Ovary (tissue), 10 donors: ENCODE measurements at places on chromosomes 5 and 9.

DNA sequence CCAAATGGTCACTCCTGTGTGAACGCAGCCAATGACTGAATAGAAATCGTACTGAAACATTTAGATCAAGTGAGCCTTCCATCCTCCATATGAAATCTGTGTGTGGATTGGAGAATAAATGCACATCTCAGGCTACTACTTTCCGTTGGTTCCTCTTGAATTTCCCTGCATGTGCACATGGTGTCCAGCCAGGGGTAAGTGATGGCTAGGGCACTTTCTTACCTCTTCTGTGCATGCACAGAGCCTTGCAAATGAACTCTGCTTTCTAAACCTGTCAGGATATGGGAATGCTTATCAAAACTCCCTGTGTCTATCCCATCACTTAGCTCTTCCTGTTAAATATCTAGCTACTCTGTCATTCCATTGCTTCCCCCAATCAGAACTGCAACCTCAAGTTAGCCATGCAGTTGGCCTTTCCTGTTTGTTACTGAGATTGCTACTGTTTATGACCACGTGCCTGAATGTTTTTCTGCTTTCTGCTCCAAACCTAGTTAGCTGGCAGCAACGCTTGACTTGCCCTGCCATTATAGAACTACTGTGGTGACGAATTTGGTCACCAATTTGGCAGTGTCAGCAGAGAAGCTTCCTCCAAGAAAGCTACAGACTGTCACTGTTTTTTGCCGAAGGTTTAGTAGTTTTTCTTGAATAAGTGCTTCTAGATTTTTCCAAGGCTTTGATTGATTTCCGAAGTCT lies 661.6 kb downstream of the LRRC70 start:
- no peak for DNase-seq

DNA sequence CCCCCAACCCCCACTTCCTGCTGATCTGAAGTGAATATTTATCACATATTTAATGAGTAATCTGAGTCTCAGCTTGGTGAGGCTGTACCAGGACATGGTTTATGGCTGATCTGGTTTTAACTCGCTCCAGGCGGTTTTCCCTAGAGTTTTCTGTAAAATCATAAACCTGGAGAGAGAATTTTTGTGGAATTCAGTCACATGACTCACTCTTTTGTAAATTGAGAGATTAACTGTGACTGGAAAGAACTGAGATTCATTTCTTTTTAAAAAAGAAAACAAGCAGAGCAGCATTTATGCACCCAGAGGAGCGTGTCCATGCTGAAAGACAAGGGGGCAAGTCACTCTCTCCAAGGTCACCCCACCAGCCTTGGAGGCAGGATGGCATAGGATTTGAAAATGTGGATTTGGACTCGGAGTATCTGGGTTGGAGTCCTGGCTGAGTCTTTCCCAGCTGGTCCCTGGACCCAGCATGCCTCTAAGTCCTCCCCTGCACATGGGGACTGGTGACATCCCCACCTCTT lies 81.8 kb downstream of the ZNF618 start:
- no peak for DNase-seq

DNA sequence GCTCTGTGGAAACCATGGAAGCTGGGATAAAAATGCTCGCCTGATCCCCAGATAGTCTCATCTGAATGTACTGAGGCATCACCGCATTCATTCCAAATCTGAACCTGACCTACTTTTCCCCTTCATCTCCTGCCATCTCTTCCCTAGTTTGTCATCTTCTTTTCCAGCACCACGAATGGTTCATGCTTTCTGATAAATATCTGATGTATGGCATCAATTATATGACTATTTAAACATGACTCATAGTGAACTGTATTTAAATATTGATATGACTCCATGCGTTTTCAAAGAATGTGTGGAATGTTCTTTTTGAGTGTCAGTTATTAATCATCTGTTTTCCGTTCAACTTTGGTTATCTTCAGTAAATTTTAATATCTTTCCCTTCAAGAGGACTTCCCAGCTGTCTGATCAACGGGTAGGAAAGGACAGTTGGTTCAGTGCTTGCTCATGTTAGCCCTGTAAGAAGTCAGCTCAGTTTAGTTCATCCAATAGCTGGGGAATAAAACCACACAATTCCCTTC lies 21.1 kb downstream of the BASP1 start:
- no peak for DNase-seq

GRCh38 chr9:121200356-121200755 lies 1.3 kb downstream of the RAB14 start:
- DNase-seq, result no peak

DNA sequence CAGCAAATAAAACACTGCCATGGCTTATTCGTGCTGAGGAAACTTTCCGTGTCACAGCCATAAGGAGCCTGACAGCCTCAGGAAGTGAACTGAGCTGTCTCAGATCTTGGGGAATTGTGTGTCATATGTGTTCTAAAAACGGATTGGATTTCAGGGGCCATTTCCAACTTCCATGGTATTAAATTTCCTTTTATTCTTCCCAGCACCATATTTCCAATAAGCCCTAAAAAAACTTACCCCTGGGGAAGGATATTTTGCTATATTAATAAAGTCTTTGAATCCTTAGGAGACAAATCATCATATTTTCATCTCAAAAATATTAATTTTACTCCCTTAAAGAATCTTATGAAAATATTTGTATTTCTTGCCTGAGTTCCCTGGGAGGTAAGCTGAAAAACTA lies 93.9 kb downstream of the LHFPL2 start:
- DNase-seq, result no peak

DNA sequence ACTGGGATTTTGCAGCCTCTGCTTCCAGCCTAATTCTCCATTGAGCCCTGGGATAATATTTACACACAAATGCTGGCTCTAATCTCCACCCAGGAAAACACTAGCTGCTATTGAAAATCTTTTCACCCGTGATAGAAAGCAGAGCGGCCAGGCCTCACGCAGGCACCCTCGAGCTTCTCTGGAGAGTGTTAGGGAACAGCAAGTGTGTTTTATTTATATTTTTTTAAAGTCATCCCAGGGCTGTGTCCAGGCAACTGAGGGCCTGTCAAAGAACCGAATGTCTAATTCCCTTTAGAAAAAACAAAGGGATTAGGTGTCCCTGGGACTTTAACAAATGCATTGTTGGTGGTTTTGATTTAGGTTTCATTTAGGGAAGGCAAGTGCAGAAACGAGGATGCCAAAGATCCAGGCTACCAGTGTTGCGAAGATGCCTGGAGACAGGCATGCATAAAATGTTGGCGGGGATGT lies 51.2 kb upstream of the SPRY4 start:
- no peak for DNase-seq

DNA sequence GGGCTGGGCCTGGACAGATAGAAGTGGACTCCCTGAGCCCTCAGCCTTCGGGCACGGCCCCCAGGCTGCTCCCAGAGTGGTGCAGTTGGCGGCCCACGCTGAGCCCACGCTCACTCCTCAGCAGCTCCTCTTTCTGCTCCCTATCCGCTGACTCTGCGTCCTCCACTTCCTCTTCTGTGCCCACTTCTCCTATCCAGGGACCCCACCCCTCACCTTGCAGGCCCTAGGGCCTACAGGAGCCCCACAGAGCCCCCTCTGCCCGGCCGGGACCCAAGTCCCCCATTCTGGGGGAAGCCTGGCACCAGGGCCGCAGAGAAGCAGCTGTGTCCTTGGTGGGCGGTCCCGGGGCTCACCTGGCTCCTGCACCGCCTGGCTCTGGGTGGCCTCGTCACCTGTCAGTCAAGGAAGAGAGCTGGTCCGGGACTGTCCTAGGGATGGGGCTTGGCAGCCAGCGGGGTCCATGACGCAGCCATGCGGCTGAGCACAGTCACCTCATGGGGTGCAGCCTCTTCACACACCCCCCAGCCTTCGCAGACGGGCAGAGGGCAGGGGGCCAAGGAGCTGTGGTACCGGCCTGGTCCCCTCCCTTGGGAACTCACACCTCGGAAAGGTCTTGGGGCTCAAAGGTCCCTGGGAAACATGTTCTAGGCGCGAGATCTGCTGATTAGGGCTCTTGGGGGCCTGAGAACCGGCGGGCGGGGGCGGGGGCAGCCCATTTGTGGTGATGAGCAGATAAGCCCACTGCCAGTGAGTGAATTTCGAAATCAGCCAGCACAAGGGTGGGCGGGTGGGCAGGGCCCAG lies 5.4 kb upstream of the NRARP start:
- no peak for DNase-seq

DNA sequence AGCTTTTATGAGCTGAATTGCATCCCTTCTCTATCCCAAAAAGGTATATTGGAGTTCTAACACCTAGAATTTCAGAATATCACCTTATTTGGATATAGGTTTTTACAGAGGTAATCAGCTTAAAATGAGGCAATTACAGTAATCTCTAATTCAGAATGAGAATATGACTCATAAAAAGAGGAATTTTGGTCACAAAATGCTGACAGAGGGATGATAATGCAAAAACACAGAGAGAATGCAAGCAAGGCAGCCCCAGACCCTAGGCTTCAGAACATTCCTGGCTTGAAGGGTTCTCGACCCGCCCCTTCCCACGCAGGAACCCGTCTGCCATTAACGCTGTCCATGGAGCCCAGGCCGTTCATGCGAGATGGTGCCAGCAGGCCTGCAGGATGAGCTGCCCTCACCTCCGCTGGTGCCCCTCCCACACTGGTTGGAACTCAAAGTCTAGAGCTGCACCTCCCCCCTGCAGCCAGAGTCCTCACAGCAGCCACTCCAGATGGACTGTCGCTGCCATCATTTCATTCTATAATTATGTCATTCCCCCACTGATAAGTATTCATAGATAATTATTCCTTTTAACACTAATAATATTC lies 1173.4 kb upstream of the ACO1 start:
- no peak for DNase-seq

- no peak for DNase-seq
Measured at GRCh38 chr9:121055642-121056143, 5.6 kb upstream of the C5 start.

DNA sequence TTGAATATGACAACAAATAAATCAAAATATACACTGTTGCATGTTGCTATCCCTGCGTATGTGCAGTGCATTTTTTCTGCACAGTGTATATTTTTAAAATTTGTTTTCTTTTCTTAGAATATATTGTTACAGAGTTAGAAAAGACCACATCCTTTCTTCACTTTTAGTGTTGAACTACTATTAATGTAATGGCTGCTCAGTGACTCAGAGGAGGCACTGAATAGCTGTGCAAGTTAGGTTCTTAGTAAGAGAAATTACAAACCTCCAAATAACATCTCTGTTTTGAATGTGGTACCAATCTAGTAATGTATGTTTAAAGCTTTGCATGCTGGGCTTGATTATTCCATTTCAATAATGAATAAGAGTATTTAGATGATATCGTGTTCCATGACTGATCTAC lies 208.9 kb upstream of the PRR16 start:
- no peak for DNase-seq

- no peak for DNase-seq
Measured at GRCh38 chr5:109997161-109997560, 307.4 kb downstream of the MAN2A1 start.

- no peak for DNase-seq
Measured at GRCh38 chr5:177232761-177233160, 70.8 kb downstream of the RAB24 start.

DNA sequence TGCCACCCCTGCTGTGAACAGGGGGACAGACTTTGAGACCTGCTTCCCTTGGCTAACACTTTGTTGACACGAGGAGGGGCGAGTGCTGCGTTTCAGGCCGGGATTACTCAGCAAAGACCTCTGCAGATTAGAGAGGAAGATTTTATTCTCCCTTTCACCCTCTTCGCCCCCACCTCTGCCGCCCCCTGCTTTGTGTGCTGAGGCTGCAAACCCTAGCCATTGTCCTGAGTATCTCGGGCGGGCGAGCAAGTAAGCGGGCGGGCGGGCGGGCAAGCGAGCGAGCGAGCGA lies 6.0 kb downstream of the ISL1 start:
- no peak for DNase-seq

GRCh38 chr5:150612905-150613670 lies 27.4 kb upstream of the SYNPO start:
- DNase-seq, result no peak

- no peak for DNase-seq
Measured at GRCh38 chr9:133119103-133119845, 1.8 kb downstream of the RALGDS start.

DNA sequence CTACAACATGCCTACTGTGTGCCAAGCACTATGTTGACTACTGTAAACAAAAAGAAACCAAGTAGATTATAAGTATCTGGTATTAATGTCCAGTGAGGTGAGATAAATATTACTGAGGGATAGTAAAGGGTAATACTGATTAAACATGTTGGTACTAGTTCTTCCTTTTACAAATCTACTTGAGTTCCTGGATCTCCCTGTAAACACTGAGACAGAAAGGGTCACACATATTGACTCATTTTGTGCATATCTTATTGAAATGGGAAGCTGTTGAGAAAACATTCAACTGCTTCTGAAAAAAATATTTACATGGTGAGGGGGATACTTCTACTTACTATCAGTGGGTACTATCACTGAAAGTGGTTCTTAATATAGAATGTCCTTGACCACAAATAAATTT lies 24.3 kb downstream of the EFNA5 start:
- DNase-seq, result no peak

- no peak for DNase-seq
Measured at GRCh38 chr9:79581388-79581787, 9.6 kb downstream of the TLE4 start.

DNA sequence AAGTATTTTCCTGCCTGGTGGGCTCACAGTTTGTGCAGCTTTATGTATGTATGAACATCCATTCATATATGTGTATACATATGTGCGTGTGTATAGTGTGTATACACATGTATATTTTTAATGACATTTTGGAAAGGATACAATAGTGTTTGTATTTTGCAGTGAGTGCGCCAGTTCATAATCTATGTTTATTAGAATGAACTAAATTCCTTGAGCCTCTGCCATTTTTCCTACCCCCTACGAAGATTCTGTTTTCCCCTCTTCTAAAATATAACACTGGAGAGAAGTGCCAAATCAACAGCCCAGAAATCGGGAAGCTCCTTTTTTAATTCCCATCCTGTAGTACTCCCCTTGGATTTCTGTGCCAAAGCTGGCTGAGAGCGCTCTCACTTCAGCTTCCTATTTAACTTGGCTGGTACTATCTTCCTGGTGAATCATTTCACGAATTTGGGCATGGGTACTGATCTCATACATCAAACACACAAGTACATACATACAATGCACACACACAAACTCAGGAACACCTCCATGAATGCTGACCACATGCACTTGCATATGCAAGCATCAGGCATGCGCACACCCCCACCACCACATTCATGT lies 578.4 kb upstream of the WWC1 start:
- no peak for DNase-seq
